ENCODE measurements at places on chromosomes 4 and X.

GRCh38 chrX:9376111-9376510 is 88.7 kb upstream of the TBL1X start:
- DNase-seq, result no peak

DNA sequence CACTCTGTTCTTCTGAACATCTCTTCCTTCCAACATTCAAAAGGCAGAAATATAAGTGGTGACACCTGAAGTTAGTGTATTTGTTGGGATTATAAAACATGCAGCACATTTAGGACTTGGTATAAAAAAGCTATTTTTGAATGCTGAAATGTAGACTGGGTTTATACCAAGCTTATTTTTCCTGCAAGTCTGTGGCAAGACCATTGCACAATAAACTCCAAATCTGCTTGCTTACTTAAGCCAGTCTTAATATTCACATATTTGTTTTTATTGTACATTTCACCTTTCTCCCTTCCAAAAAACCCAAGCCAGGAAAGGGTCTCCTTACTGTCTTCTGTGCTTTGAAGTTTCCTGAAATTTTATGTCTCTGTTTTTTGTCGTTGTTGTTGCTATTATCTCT is 63.7 kb downstream of the FHIP1A start:
- no peak for DNase-seq

DNA sequence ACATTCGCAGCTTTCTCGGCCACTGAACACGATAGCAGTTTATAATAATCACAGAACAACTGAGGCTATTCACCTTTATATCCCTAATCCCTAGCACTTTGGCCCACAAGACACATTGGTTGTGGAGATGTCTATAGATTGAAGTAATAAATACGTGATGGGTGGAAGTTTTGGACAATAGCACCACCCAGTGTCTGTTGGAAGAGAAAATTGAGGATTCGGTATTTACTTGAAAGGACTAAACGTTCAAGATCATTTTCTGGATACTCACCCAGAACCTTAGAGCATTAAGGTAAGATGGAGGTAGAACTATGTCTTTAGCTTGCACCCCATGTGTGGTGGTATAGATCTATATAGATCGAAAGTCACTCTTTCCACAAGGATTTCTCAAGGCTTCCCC is 787 bp upstream of the TMSB15A start:
- DNase-seq, result no peak

DNA sequence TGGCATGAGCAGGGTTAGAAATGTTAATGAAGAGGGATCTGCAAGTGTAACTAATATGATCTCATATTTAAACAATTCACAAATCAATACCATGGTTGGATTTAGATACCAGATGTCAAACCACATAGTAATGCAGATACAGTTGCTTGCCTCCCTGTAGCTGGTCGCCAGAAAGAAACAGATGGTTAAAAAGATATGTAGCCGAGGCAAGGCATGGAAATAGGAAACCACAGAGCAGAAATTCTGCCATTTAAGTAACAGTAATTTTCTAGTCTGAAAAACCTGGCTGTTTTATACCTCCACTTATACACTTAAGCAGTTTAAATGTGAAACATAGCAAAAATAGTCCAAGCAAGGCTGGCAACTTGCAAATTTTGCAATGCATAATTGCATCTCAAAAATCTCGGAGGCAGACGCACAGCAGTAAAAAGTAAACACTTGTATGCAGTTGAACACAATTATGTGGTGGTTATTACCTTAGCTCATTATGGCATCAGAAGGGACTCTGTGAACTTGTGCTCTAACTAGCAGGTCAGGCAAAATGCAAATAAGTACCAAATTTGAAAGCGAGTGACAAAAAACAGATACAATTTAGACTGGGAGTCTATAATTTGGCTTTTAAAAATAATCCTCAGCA is 126.8 kb downstream of the NAA11 start:
- DNase-seq, result no peak

GRCh38 chr4:75142850-75143249 is 209.9 kb downstream of the PARM1 start:
- DNase-seq, result no peak

- DNase-seq, result no peak
These were observed 308.5 kb downstream of the ARHGAP24 start for GRCh38 chr4:85783483-85783882.

DNA sequence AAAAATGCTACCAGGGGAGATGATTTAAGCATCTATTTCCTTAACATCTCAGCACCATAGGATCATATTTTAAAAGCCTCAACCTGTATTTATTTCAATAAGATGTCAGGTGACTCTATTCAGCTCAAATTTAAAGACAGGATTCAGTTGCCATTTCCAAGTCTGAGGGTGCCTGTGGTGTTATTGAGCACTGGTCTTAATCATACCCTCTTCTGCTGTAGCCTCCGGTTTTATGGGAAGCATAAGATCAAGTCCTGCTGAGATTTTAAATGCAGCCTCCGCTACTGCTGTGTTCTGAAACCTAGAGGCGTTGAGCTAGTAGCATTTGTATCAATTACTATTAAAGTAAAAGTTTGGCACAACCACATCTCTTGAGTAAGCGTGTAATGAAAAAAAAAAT is 185.7 kb upstream of the NWD2 start:
- no peak for DNase-seq

GRCh38 chrX:53223068-53223693 is 1.8 kb downstream of the KDM5C start:
- DNase-seq, result no peak

- no peak for DNase-seq
These were observed 32.7 kb downstream of the NLGN3 start for GRCh38 chrX:71177327-71177726.

GRCh38 chrX:101408532-101408841 is 465 bp downstream of the HNRNPH2 start:
- no peak for DNase-seq

GRCh38 chr4:126906466-126906865 is 726.3 kb upstream of the INTU start:
- peak; percentile 26 for DNase-seq

- no peak for DNase-seq
These were observed 39.4 kb upstream of the NDP start for GRCh38 chrX:44012484-44013096.

DNA sequence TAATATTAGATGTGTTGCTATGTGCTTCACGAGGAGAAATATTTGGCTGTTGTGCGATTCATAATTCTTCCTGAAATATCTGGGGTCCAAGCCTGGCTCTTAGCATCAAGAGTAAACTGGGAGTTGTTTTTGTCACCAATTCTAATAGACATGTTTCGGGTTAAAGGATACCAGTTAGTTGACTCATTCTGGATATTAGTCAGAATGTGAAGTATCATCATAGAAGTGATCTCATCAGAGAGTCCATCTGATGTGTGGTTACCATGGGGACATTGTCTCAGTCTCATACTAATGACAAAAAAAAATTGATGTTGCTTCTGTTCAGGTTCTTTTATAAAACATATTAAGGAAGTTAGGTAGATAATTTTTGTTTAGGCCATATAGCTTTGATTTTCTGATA is 57.2 kb upstream of the MTMR1 start:
- DNase-seq, result no peak
